ENCODE measurements at places on chromosomes 5 and 9.

DNA sequence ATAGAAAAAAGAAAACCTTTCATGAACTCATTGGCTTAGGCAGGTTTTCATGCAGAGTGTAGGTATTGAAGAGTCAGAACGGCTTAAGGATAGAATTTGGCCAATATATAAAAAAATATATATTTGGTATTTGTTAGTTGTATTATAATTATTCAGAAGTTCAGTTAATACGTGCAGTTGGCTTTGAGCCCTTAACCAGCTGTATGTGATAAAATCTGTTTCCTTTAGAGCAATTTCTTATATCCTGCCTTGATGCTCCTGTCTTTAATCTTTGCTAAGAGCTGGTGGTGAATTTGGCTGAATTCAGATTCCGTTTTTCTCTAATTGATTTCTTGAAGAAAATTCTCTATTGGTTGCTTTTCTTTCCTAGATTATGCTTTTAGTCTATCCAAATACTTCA, 3.7 kb downstream of the ANXA1 start:
- no peak for DNase-seq

- DNase-seq, result no peak
Observed at GRCh38 chr5:82863266-82863665, 213.9 kb downstream of the TMEM167A start.

GRCh38 chr9:86128235-86128822, 29.0 kb upstream of the GOLM1 start:
- no peak for DNase-seq

GRCh38 chr9:92328225-92328624, 2.5 kb downstream of the CENPP start:
- DNase-seq, result no peak

GRCh38 chr5:82624062-82624461, 345.9 kb upstream of the RPS23 start:
- DNase-seq, result no peak

- DNase-seq, result no peak
Observed at GRCh38 chr5:157993986-157994691, 135.2 kb upstream of the CLINT1 start.

GRCh38 chr5:172450861-172451695, 3.2 kb downstream of the SH3PXD2B start:
- no peak for DNase-seq

GRCh38 chr9:107827304-107827703, 337.7 kb upstream of the KLF4 start:
- no peak for DNase-seq

DNA sequence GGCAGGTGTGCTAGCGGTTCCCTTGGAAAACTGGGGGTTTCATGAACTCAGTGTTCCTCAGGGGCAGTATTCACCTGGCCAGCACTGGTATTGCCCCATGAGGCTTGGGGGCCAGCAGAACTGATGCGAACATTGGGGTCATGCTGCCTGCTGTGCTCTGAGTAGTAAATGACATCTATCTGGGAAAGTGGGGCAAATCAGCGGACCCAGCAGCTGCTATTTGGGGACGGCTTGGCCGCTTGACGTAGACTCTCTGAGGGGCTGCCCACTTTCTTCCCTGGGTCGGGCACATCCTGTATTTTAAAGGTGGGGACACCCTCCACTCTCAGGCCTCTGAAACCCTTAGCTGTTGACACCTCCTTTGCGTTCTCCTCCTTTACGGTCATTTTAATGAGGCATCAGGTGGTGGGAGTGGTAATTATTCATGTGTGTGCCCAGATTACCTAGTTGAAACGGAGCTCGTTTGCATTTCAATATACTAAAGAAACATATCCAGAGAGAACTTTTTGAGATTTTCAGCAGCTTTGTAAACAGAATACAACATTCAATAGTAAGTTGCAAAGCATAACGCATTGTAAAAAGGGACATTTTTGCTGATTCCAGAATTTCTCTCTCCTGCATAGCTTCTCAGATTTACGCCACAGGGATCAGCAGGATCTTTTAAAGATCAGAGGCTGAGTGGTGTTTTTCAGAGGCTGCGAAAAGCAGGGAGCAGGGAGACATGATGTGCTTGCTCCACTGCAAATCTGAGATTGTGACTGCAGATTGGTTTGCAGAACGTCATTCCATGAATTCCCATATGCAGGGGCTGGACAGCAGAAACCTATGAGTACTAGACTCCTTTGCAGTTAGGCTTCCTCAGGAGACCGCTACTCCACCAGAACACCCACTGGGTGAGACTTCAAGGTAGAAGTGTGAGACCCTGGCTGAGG, 56.8 kb upstream of the ZFR start:
- no peak for DNase-seq

GRCh38 chr5:132368186-132368585, 1.3 kb upstream of the SLC22A5 start:
- DNase-seq, result no peak

DNA sequence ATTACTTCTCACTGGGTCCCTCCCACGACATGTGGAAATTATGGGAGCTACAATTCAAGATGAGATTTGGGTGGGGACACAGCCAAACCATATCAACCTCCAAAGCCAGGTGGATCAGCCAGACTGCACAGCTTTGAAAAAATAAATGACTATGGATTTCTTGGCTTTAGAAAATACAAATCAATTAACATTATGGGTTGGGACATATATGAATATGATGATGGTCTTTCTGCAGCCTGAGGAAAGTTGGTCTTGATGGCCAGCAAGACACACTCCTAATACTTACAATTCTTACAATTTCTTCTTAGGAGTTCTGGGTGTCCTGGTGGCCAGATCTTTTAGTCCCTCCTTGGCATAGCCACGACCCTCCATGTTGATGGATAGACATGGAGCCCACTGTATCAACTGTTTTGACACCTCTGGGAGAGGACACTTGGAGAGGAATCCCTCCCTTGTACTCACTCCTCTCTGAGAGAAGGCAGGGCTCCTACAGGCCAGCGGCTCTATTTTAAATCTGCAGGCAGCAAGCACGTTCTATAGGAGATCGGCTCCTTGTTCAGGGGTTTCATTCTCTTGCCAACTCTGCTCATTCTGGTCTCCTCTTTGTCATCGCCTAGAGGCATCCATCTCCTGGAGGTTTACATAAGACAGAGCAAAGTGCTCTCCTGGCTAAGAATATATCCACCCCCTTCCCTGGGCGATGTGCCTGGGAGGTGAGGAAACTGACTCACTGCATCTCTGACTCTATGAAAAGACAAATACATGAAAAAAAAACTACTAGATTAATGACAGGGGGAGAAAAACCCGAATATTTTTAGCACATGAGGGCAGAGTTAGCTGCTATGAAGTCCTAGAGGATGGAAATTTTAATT, 145.9 kb downstream of the CARTPT start:
- DNase-seq, result no peak

DNA sequence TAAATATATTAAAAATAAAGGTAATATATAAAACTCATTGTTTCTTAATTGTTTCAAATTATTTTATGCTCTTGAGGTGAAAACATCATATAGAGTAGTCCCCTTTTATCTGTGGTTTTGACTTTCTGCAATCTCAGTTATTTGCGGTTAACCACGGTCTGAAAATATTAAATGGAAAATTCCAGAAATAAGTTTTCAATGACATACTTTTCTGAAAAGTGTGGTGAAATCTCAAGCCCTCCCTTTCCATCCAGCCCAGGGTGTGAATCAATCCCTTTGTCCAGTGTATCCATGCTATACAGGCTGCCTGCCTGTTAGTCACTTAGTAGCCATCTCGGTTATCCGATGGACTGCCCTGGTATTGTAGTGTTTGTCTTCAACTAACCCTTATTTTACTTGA, 546.7 kb upstream of the DMAC1 start:
- DNase-seq, result no peak

DNA sequence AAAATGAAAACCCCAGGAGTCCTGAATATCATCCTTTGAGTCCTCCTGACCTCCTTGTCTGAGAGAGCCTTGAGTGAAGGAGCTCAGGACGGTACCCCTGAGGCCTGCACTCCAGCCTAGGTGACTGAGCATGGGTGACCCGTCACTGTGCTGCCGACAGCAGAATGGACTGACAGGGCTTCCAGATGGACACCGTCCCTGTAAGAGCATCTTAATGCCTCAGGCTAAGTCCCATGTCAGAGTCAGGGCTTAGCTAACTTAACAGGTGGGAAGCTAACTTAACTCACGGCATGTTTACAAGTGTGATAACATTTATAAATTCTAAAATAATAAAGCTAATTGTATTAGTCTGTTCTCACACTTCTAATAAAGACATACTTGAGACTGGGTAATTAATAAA, 68.3 kb downstream of the IL6ST start:
- DNase-seq, result no peak

DNA sequence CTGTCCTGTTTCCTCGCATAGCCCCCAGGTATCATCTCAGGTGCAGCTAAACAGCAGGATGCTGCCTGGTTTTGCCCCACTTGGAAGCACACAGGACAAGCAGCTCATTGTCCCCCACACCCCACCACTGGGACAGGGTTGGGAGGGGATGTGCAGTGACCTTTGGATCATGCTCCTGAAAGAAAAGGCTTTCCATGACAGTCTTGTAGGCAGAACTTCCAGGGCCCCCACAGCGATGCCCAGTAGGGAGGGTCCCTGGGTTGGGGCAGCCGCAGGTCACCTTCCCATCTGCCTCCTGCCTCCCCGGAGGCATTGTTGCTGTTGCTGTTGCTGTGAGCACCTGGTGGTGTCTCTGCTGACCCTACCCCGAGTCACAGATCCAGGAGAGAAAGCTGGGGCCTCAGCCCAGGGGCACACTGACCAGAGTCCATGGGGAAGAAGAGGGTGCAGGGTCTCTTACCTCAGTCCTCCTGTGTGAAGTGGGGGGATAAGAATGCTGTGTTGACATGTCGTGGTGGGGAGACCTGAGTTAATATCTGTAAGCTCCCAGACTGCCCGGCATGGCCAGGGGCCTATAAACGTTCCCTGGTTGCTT, 8.5 kb downstream of the CEP72 start:
- DNase-seq, result no peak

DNA sequence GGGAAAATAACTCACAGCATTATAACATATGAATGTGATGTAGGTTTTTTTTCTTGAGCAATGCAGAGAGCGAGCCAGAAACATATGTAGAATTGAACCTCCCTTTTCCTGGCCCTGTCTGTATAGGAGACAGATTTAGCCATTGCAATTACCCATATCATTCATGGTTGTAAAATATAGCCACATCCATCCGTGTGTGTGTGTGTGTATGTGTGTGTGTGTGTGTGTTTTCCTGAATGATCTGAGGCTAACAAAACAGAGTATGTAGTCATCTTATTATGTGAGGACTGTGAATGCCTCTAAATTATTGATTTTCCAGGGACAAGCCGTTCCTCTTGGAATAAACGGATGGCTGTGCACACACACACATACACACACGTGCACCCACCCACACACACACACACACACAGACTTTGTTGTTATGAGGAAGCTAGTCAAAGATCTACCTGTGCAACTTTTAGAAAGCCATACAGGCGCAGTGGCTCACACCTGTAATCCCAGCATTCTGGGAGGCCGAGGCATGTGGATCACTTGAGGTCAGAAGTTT, 11.7 kb upstream of the DENND1A start:
- DNase-seq, result no peak
